H7 (cell line): ENCODE measurements at places on chromosomes 2 and 18. TPM values are rescaled to one million over a fixed set of nuclear protein-coding genes. Genes with fewer than 3 reads are reported as not detected.

The COL6A3 gene
- total RNA-seq, result 5.1 and 7.0 TPM in 2 replicates

DNA sequence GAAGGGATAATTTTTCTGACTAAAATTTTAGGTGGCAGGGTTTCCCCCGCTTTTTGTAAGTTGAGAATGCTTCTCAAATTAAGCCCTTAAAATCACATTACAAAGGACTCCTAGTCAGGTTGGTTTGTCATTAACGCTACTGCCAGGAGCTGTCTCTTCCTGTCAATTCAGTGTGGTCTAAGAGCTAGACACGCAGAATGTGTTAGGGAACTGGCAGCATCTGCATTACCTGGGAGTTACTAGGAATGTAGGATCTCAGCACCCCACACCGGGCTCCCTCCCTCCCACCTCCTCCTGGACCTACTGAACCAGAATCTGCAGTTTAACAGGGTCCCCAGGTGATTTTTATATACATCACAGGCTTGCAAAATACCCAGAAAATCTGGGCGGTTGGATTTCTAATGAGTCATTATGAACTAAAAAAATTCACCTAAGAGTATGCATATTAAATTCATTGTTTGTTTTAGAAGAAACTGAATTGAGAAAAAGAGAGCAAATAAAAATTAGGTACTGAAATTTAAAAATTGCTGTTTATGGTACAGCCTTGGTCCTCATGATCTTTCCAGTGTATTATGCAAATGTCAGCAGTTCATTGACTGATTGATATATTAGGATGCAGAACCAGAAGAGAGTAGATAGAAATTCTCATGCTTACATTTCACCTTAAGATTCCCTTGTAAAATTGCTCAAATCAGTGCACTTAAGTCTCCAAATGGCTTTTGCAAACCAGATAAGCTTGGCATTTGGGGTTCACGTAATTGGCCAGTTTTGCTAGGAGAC, 130.9 kb upstream of the ITGA6 start:
- DNase-seq, result peak; percentile 28

DNA sequence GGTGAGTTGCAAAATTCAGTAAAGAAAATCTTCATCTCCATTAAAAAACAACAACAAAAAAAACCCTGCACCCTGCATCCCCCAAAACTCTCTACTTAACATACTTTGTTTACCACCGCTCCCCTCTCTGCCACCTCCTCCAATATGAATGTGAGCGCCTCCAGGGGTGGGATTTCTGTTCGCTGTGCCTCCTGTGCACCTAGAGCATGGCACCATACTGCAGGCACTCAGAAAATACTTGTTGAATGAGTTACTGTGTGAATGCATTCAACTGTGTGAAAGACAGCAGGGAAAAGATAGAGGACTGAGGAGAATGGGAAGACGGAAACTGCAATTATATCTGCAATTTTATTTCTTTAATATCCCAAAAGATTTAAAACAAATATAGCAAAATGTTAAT, 4.5 kb downstream of the CEBPZ start:
- DNase-seq, result peak; percentile 35

GRCh38 chr2:190979906-190980629, 33.9 kb downstream of the STAT1 start:
- no peak for DNase-seq

- DNase-seq, result no peak
These were observed 41.5 kb upstream of the TANK start for GRCh38 chr2:161118722-161119121.
